NCI-H1436 (cell line): ENCODE measurements at places on chromosomes 6 and 20.

DNA sequence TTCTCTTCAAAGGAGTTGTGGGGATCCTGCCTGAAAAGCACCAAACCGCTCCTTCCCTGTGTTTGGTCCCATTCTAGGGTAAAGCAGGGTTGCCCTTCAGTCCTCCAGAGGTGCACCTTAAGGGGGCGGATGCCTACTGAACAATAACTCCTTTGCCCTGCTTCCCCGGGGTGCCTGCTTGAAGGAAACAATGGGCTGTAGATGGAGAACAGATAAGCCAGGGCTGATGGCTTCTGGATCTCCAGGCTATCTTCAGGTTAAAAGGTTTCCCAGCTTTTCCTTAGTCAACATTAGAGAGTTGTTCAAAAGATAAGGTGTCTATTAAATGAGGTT is 5.4 kb upstream of the PRDM1 start:
- DNase-seq, result no peak

DNA sequence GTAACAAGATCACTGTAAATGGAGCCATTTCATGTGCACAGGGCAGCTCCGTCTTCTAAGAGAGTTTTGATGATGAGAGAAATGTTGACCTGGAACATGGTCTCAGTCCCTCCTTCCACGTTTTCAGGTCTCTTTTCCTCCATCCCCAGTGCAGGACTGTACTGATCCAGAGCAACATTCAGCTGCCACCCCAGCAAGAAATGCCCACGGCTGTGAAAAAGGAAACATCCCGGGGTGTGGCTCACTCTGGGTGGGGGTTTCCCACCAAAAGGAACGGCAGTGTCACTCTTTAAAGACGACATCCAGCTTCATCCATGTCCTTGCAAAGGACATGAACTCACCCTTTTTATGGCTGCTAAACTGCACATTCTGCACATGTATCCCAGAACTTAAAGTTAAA is 92.6 kb downstream of the ERMARD start:
- DNase-seq, result no peak

DNA sequence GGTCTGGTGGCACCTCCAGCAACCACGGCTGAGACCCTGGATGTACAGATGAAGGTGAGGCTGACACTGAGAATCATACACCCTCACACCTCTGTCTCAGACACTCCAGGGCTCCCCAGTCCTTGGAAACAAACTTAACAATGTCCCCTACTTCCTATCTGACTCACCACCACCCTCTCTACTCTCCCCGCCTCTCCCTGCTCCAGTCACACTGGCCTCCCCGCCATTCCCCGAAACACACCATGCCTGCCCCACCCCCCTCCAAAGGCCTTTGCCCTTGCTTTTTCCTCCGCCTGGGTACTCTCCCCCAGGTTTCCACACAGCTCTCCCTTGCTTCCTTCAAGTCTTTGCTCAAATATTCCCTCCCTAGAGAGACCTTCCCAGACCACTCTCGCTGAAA is 16.3 kb downstream of the BPI start:
- DNase-seq, result no peak

GRCh38 chr6:14713966-14714631 is 531.8 kb upstream of the JARID2 start:
- DNase-seq, result no peak

- peak; percentile 85 for DNase-seq
Measured at GRCh38 chr20:3751675-3752385, 15.7 kb downstream of the ADISSP start.

DNA sequence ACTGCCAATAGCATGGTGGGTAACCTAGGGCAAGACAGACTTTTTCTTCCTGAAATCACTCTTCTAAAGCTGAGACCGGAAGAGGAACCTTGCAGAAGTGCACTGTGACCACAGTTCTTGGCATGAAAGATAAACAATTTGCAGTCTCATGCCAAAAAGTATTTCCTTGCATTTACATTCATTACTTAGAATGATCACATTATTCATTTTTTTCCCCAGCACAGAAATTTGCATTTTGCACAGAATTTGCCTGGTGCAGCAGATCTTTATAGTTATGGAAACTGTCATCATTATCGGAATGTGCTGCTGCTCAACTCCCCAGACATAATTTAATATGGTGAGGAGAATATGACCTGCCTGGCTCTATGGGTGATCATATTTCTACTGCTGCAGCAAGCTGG is 42.2 kb upstream of the EDN3 start:
- DNase-seq, result no peak

DNA sequence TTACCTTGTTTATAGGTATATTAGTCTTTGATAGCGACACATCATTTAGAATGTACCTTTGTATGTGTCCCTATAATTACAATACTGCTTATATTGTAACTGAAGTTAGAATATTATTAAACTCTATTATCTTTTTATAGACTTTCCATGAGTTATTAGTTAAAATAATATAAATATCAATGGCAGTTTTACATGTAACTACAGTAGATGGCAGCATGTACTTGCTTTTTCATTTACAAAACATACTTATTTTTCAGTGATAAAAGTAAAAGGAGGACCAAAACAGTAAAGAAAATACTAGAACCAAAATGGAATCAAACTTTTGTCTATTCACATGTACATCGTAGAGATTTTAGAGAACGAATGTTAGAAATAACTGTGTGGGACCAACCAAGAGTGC is 364.3 kb downstream of the RIMS1 start:
- DNase-seq, result no peak

GRCh38 chr6:168256940-168257339 is 62.6 kb downstream of the DACT2 start:
- no peak for DNase-seq

DNA sequence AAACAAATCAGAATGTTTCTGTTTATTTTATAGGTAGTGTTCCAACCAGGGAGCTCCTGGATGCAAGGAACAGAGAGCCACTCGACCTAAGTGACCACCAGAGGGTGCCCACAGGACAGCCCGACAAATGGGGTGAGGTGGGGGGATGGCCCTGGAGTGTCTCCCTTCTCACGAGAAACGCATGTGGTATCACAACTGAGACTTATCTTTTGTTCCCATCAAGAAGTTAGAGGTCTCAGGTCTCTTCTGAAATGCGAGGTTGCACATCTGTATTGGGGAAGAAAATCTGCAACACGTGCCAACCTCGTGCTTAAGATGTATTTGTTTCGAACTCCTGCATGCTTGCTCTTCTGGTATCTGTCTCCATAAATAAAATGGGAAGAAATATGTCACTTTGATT is 104.0 kb downstream of the ISM1 start:
- DNase-seq, result no peak

DNA sequence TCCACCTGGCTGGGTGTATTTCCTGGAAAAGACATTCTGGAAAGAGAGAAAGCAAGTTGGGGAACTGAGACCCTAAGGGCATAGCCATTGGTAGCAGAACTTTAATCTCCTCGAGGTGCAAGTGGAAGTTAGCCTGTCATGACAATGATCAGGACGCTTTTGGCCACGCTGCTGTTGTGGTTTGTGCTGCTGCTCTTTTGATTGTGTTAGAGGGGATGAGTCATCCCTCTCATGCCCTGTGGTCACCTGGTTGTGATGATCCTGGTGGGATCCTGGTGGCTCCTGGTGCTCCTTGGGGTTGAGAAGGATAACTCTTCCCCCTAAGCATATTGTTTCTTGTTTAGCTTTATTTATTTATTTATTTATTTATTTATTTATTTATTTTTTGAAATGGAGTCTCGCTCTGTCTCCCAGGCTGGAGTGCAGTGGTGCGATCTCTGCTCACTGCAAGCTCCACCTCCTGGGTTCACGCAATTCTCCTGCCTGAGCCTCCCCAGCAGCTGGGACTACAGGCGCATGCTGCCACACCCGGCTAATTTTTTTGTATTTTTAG is 350.3 kb downstream of the KIF16B start:
- no peak for DNase-seq

GRCh38 chr6:118679327-118679901 is 28.0 kb upstream of the CEP85L start:
- DNase-seq, result no peak

DNA sequence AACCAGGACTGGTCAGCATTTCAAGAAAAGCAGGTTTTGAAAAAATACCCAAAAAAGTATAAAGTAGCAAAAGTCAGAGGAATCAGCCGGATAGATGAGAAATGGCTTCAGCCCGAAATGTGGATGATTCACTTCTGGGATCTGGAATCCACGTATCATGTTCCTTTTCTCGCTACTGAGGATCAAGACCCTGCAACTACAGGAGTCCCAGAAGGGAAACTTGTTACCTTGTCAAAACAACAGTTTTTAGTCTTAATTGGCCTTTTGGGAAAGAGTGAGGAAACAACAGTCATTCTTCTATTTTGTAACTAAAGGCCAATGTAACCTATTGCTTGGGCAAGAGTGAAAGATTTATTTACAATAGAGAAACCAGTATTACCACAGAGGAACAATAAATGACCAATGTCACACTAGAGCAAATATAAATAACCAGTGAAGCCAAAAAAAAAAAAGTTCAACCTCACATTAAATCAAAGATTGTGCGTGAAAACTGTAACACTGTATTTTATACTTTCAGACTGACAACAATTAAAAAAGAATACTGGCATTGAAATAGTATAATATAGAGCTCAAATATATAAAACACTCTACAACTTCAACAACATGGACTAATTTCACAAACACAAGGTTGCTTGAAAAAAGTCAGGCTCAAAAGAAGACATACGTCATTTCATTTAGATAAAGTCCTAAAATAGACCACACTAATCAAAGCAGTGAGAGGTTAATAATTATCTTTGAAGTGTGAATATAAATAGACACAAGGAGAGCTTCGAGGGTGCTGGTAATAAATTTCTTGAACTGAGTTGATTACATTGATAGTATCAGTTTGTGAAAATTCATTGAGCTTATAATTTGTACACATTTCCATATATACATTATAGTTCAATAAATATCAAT is 116.2 kb downstream of the GFRAL start:
- DNase-seq, result no peak

- DNase-seq, result no peak
Measured at GRCh38 chr20:12217382-12217781, 299.7 kb downstream of the BTBD3 start.

GRCh38 chr20:7585126-7585679 is 355.1 kb downstream of the HAO1 start:
- peak; percentile 46 for DNase-seq

GRCh38 chr20:2652724-2653555 is 508 bp downstream of the NOP56 start:
- peak; percentile 10 for DNase-seq
